Fibroblast of pulmonary artery (primary cell): ENCODE measurements at places on chromosomes 12 and 14.

GRCh38 chr12:26688344-26688904 is 144.6 kb downstream of the ITPR2 start:
- DNase-seq: no peak

DNA sequence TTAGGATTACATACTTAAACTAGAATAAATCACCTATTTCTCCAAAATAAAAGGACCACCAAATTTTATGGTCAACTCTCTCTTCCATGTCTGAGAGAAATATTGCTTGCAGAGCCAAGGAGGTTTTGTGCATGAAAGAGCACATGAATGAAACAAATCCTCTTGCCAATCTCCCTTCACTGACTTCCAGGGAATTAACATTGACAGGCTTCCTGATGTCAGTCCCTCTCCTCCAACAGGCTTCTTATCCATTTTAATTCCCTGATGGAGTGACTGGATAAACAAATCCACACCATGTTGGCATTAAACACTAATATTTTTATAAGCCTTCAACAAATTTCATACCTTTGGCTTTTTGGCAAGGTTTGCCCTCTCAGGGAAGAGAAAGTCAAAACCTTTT is 45.3 kb upstream of the CNTN1 start:
- DNase-seq: no peak

DNA sequence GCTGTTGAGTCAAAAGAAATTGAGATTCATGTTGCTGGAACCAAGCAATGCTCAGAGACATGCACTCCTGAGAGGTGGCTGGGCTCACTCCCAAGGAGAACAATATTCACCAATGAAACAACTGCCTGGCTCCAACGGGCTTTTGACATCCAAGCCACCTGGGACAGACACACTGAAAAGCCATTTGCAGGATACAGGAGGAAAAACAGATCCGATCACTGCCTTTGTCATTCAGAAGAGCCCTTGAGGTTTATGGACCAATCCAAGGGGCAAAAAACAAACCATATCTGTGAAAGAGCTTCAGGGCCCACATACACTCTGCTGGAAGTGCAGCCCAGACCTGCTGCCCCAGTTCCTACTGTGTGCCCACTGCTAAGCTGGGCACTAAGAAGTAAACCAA is 277.5 kb downstream of the NUAK1 start:
- no peak for DNase-seq

- DNase-seq: no peak
Observed at GRCh38 chr12:122722387-122722786, 5.8 kb upstream of the HCAR3 start.

DNA sequence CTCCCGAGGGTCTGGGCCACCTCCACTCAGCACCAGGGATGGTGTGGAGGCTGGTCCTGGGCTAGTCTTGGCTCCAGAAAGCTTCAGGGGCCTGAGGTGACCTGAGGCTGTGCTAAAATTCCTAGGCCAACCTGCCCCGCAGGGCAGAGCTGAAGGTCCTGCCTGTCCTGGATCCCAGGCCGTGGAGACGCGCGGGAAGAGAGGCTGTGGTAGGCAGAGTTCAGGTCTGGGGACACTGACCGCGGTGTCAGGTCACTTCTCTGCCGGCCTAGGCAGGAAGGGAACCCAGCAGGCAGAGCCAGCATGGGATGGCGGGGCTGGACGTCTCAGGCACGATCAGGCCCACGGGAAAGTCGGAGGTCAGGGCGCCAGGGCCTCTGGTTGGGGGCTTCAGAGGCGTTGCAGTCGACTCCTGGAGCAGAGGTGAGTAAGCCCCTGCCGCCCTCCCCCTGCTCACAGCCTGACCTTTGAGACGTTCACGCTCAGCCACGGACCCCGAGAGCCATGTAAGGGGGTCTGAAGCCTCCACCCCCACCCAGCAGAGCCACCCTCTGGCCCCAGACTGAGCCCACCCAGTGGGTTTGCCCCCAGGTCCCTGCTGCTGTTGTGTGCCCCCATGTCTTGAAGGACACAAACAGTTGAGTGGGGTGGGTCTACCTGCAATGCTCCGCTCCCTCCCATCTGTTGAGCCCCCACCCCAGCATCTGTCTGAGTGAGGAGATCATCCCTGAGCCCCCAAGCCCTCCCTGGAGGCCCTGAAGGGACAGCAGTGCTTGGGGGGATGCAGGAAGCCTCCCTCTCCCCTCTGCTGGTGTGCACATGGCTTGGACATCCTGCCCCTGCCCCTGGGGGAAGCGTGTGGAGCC is 142.7 kb downstream of the KIF26A start:
- no peak for DNase-seq

DNA sequence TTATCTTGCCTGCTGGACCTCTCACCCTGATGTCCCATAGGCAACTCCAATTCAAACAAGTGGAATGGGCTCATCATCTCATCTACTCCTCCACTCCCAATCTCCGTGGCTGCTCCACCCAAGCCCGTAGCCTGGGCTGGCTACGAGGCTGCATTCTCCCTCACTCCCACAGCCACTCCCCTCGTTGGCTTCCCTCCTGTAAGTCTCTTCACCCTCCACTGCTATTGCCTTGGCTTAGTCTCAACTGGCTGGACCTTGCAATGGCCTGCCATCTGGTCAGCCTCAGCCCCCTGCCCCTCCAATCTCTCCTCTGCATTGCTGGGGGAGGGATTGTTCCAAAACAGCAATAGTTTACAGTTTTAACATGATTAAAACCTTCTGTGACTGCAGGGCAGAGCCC is 44.4 kb upstream of the PELI2 start:
- no peak for DNase-seq

- no peak for DNase-seq
Observed at GRCh38 chr14:92443167-92443566, 70.4 kb upstream of the RIN3 start.

DNA sequence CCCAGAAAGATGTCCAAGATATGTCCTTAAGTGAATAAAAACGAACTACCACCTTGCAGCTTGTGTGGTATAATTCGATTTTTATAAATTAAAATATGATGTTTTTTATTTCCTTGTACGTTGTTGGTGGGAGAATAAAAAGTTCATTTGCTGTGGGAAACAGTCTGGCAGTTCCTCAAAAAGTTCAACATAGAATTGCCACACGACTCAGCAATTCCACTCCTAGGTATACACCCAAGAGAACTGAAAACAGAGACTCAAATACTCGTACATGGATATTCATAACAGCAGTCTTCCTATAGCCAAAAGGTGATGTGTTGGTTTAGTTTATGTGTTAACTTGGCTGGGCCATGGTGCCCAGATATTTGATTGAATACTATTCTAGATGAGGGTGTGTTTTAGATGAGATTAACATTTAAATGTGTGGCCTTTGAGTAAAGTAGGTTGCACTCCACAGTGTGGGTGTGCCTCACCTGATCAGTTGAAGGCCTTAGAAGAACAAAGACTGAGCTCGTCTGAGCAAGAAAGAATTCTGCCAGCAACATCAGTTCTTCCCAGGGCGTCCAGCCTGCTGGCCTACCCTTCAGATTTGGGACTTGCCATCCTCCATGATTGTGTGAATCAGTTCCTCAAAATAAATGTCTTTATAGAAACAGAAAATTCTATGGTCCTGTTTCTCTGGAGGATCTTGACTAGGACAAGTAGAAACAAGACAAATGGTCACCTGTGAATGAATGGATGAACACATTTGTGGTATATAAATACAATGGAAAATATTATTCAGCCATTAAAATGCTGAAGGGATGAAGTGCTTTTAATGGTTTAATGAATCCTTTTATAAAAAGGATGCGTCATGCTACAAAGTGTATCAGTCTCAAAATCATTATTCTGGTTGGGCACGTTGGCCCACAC is 5.1 kb upstream of the DENR start:
- DNase-seq: no peak

DNA sequence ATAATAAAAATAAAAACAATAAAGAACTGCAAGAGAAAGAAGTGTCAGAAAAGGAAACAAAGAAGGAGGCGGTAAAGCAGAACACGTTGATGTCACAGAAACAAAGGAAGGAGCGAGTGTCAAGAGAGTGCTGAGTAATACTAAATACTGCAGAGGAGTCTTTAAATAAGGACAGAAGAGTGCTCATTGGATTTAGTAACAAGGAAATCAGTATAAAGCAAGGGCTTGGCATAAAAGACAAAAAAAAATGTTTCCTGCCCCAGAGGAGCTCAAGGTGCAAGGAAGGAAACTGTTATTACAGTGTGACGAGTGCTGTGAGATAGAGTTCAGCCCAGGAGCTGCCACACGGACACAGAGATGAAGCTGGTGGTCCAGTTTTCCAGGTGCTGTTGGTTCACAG is 8.4 kb upstream of the TUBA1A start:
- DNase-seq: no peak
